ENCODE measurements at places on chromosomes 3 and 15. TPM values are rescaled to one million over a fixed set of nuclear protein-coding genes. Genes with fewer than 3 reads are reported as not detected.

IGSF10 gene
- total RNA-seq, result 2.2 TPM

IQCF5 gene
- total RNA-seq, result not detected

TSPAN3 gene
- total RNA-seq, result 111 TPM

PIAS1 gene
- 43.1 TPM for total RNA-seq

WDR49 gene
- 3.4 TPM for total RNA-seq

GOLGA6D gene
- total RNA-seq, result not detected

IL17RE gene
- 10.0 TPM for total RNA-seq

GOLGA6L9 gene
- 1.3 TPM for total RNA-seq

CLDN11 gene
- total RNA-seq, result 26.5 TPM

KLHL25 gene
- total RNA-seq, result 10.3 TPM

DZIP1L gene
- 15.5 TPM for total RNA-seq

ZFAND6 gene
- 45.4 TPM for total RNA-seq

PRKAR2A gene
- total RNA-seq, result 69.6 TPM
